ENCODE measurements at places on chromosomes 3 and 15.

DNA sequence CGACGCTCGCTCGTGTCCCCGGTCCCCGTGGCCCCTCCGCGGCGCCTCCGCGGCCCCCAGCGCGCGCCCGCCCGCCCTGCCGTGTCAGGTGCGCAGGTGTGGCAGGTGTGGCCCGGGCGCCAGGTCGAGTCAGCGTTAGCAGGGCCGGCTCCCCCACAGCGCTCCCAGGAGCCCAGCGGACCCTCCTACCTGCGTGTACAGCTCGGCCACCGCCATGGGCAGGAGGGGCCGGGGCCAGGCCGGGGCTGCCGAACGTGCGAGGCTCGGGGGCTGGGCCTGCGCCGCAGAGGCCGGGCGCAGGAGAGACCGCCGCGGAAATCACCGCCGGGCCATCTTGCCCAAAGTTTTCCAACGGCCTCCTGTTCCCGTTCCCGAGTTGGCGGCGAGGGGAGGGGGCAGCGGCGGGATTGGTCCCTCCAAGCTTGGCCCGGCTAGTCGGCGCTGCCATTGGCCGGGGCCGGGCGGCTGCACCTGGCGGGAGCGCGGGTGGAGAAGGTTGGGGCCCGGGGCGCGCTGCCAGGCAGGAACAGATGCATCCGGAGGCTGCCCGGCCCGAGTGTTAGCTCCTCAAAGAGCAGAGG lies at the start of gene MYO5C:
MYO5C (minus strand) TSS at position 384 of the 581 bp plus-strand sequence; CDS start at position 216, 168 bp downstream.
- H3K27ac ChIP-seq, result no peak within 1 kb of the TSS
- H3K27me3 ChIP-seq, result peaks cover 14% of the 10 kb centered on the region

DNA sequence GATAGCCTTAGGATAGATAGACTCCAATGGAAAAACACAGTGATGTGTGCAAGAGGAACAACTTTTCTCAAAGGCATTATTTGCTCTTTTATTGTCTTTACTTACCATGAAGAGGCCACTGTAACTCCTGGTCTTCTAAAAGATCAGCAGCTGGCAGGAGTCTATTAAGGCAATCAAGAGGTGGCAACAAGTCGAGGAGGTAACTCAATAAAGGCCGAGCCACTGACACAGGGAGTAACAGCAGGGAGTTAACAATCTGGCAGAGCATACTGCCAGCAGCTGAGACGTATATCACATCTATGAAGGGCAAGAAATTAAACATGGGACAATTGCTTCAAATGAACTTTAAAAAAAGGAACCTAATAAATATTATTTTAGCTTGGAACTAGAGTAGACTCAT lies 106.2 kb downstream of the HERC1 start:
- no peak for DNase-seq
- no peak overlapping the region for H3K27ac ChIP-seq
- no peak overlapping the region for H3K4me3 ChIP-seq
- no peaks in the 10 kb centered on the region for H3K4me1 ChIP-seq
- peaks cover 29% of the 10 kb centered on the region for H3K36me3 ChIP-seq

- H3K27me3 ChIP-seq, result no peaks in the 10 kb centered on the region
- H3K4me1 ChIP-seq, result no peaks in the 10 kb centered on the region
- no peak for DNase-seq
- H3K4me3 ChIP-seq, result no peak overlapping the region
Measured at GRCh38 chr3:7285505-7285904, 424.6 kb downstream of the GRM7 start.

GRCh38 chr15:99981191-99981647 lies 248.0 kb upstream of the LYSMD4 start:
- H3K36me3 ChIP-seq, result no peaks in the 10 kb centered on the region
- no peak overlapping the region for H3K4me3 ChIP-seq
- no peak overlapping the region for H3K27ac ChIP-seq
- H3K4me1 ChIP-seq, result no peaks in the 10 kb centered on the region
- no peak for DNase-seq

GRCh38 chr3:58409663-58410062 lies 24.0 kb downstream of the PDHB start:
- peaks cover 13% of the 10 kb centered on the region for H3K4me1 ChIP-seq
- DNase-seq, result no peak
- H3K36me3 ChIP-seq, result peaks cover 28% of the 10 kb centered on the region
- H3K4me3 ChIP-seq, result no peak overlapping the region

DNA sequence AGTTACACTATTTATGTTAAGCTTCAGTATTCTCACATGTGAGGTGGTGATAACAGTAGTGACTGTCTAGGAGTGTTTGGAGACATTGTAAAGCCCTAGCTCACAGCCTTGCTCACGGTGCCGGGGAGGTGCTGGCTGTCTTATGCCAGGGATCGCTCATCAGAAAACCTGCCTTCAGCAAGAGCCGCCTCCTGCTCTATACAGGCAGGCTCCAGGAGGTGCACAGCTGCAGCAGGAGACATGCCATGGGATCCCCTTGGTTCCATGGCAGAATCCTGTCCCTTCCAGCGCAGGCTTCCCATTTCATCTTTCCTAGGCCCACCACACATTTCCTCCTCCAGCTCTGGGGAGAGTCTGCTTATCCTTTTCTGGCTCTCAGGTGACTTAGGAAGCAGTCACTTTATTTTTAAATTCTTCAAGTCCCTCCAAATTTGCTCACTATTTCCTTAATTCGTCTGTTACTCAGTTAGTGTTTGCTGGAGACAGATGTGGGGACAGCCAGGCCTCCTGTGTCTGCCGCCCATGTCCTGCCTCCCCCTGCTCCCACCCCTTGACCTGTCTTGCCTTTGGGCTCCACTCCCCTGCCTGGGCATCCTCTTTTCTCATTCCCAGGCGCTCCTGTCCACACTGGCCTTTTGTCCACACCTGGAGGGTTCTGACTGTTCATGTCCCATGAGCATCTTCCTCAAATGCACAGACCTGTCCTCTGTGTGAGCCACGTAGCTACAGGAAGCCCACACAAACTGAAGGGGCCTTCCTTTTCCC lies 31.7 kb downstream of the SLCO2A1 start:
- no peaks in the 10 kb centered on the region for H3K4me1 ChIP-seq
- H3K27me3 ChIP-seq, result peaks cover 18% of the 10 kb centered on the region
- H3K27ac ChIP-seq, result no peak overlapping the region
- no peak for DNase-seq
- no peaks in the 10 kb centered on the region for H3K36me3 ChIP-seq

- H3K4me1 ChIP-seq, result no peaks in the 10 kb centered on the region
- H3K4me3 ChIP-seq, result no peak overlapping the region
- DNase-seq, result no peak
- H3K27me3 ChIP-seq, result peaks cover 4% of the 10 kb centered on the region
- no peaks in the 10 kb centered on the region for H3K36me3 ChIP-seq
Measured at GRCh38 chr15:30073915-30074314, 8.8 kb upstream of the GOLGA8J start.

- no peaks in the 10 kb centered on the region for H3K4me1 ChIP-seq
- no peak for DNase-seq
- H3K27ac ChIP-seq, result no peak overlapping the region
- no peaks in the 10 kb centered on the region for H3K36me3 ChIP-seq
Measured at GRCh38 chr3:21013566-21013965, 737.4 kb downstream of the ZNF385D start.

- H3K4me3 ChIP-seq, result no peak overlapping the region
- H3K27ac ChIP-seq, result no peak overlapping the region
- H3K4me1 ChIP-seq, result no peaks in the 10 kb centered on the region
- H3K27me3 ChIP-seq, result peaks cover 15% of the 10 kb centered on the region
- no peaks in the 10 kb centered on the region for H3K36me3 ChIP-seq
- DNase-seq, result no peak
Measured at GRCh38 chr3:125960456-125961288, 8.3 kb upstream of the ROPN1B start.

DNA sequence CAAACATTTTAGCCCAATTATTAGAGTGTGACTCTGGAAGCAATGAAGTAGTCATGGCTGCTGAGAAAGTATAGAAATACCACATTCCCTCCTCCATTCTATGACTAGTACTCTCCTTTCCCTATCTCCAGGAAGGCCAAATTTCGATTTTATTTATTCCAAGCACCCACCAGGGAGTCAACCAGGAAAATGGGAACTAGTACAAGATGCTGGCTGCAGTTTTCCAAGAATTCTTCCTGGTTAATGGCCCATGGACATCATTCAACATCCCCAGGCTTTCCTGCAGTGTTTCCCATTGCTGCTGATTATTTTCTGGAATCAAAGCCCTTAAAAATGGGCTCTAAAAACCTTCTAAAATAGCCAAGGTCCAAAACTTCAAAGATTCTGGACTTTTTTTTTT lies 247.9 kb upstream of the STT3B start:
- no peak overlapping the region for H3K4me3 ChIP-seq
- H3K4me1 ChIP-seq, result no peaks in the 10 kb centered on the region
- H3K27ac ChIP-seq, result no peak overlapping the region
- DNase-seq, result no peak
- H3K36me3 ChIP-seq, result no peaks in the 10 kb centered on the region

DNA sequence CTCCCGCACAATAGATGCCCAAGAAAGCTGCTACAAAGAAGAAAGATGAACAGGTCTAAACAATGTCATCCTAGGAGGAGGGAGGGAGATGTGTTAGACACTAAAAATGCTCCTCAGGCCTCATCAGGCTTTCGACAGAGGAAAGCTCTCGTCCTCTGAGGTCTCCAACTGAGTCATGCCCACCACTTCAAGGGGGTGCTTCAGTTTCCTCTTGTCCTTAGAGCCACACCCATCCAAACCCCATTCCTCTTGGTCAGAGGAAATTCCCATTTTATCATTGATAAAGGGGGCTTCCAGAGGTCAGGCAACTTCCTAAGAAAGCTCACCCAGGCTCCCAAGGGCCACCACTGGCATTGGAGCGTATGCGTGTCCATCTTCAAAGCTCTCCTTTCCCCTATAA lies 50.1 kb downstream of the HEG1 start:
- no peak overlapping the region for H3K4me3 ChIP-seq
- H3K36me3 ChIP-seq, result peaks cover 23% of the 10 kb centered on the region
- H3K27me3 ChIP-seq, result no peaks in the 10 kb centered on the region
- H3K4me1 ChIP-seq, result no peaks in the 10 kb centered on the region
- DNase-seq, result no peak

DNA sequence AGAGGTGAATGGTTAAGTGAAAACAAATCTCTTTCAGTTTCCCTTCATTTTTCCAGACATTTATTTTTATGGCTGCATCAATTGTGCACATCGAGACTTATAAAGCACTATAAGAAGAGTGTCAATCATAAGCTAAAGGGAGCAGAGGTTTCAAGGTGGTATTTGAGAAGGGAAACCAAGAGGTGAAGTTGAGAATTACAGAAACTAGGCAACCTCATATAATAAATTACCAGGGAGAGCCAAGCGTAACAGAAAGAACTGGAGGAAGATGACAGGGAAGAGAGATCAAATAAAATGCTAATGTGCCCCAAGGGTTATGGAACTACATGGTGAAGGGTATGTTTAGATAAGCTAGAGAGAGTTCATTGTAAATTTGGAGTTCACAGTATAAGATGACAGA lies 6.3 kb upstream of the CCDC54 start:
- DNase-seq, result no peak
- no peaks in the 10 kb centered on the region for H3K27me3 ChIP-seq
- no peaks in the 10 kb centered on the region for H3K4me1 ChIP-seq
- H3K4me3 ChIP-seq, result no peak overlapping the region

- no peak overlapping the region for H3K27ac ChIP-seq
- no peak overlapping the region for H3K4me3 ChIP-seq
Measured at GRCh38 chr15:86691091-86691663, 611.5 kb downstream of the AGBL1 start.

GRCh38 chr3:108223928-108224327 lies 1.7 kb upstream of the IFT57 start:
- peaks cover 20% of the 10 kb centered on the region for H3K4me1 ChIP-seq
- DNase-seq, result no peak
- peak overlapping the region; percentile 99 for H3K4me3 ChIP-seq
- H3K27ac ChIP-seq, result peak overlapping the region; percentile 100
- no peaks in the 10 kb centered on the region for H3K36me3 ChIP-seq

- H3K27me3 ChIP-seq, result no peaks in the 10 kb centered on the region
- H3K36me3 ChIP-seq, result no peaks in the 10 kb centered on the region
- no peaks in the 10 kb centered on the region for H3K4me1 ChIP-seq
- no peak overlapping the region for H3K27ac ChIP-seq
- no peak overlapping the region for H3K4me3 ChIP-seq
- no peak for DNase-seq
Measured at GRCh38 chr15:36917411-36918267, 182.7 kb downstream of the MEIS2 start.

DNA sequence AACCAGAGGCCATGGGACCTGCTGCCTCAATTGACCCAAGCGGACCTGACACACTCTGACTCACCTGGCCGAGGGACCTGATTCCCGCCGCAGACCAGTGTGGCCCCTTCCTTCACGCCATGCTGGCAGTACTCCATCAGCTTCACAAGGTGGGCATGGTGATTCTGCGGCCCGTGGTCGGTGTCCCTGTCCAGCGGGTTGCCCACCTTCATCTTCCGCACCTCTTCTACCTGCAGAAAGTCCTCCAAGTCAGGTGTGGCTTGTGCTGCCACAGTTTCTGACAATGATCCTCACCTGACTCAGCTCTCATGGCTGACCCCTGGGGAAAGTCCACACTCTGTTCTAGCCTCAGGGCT lies 25.9 kb upstream of the SLC41A3 start:
- H3K36me3 ChIP-seq, result no peaks in the 10 kb centered on the region
- H3K4me3 ChIP-seq, result no peak overlapping the region
- no peak overlapping the region for H3K27ac ChIP-seq
- no peaks in the 10 kb centered on the region for H3K27me3 ChIP-seq

DNA sequence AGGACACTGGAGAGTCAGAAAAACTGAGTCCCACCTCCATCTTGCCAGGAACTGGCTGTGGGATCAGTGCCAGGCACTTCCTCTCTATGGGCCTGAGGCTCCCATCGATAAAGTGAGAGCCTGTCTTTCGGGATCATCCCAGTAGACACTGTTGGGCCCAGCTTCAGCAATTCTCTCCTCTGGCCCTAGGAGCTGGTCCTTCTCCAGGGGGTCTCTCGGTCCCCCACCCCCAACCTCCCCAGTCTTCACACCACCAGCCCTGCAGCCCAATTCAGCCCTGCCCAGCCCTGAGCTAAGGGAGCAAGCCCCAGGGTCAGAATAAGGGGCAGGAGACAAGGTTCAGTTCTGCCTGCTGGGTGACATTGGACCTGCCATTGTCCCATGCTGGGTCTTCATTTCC lies 4.5 kb upstream of the LCTL start:
- no peak overlapping the region for H3K27ac ChIP-seq
- no peak overlapping the region for H3K4me3 ChIP-seq
- peaks cover 11% of the 10 kb centered on the region for H3K4me1 ChIP-seq
- H3K36me3 ChIP-seq, result no peaks in the 10 kb centered on the region
- no peak for DNase-seq

GRCh38 chr3:114213292-114213626 lies 24.1 kb downstream of the ZNF80 start:
- DNase-seq, result peak; percentile 43
- H3K36me3 ChIP-seq, result peaks cover 2% of the 10 kb centered on the region
- H3K27me3 ChIP-seq, result no peaks in the 10 kb centered on the region
- peaks cover 22% of the 10 kb centered on the region for H3K4me1 ChIP-seq
- H3K27ac ChIP-seq, result no peak overlapping the region

GRCh38 chr3:32200992-32201758 lies 37.3 kb upstream of the CMTM8 start:
- H3K27me3 ChIP-seq, result peaks cover 23% of the 10 kb centered on the region
- peaks cover 5% of the 10 kb centered on the region for H3K4me1 ChIP-seq
- H3K36me3 ChIP-seq, result no peaks in the 10 kb centered on the region
- DNase-seq, result no peak

GRCh38 chr3:185744997-185745843 lies 79.6 kb downstream of the IGF2BP2 start:
- H3K4me1 ChIP-seq, result peaks cover 15% of the 10 kb centered on the region
- DNase-seq, result no peak
- H3K27ac ChIP-seq, result no peak overlapping the region
- H3K4me3 ChIP-seq, result no peak overlapping the region

GRCh38 chr15:74845581-74845980 lies 2.6 kb upstream of the ULK3 start:
- no peak overlapping the region for H3K4me3 ChIP-seq
- no peaks in the 10 kb centered on the region for H3K27me3 ChIP-seq
- peak overlapping the region; percentile 94 for H3K27ac ChIP-seq
- DNase-seq, result no peak
- H3K36me3 ChIP-seq, result peaks cover 12% of the 10 kb centered on the region
- peaks cover 42% of the 10 kb centered on the region for H3K4me1 ChIP-seq

Measured in memory B cell (primary cell).